Tibial artery (tissue), 4 donors: ENCODE measurements at places on chromosomes 5 and 9.

- peaks cover 5% of the 10 kb centered on the region for H3K4me1 ChIP-seq
- no peaks in the 10 kb centered on the region for H3K36me3 ChIP-seq
- no peak overlapping the region for H3K27ac ChIP-seq
- H3K27me3 ChIP-seq, result no peaks in the 10 kb centered on the region
- peak overlapping the region; percentile 32 for H3K4me3 ChIP-seq
- peak; percentile 37 for DNase-seq
Measured at GRCh38 chr9:8733131-8733954, 933.8 kb upstream of the DMAC1 start.

DNA sequence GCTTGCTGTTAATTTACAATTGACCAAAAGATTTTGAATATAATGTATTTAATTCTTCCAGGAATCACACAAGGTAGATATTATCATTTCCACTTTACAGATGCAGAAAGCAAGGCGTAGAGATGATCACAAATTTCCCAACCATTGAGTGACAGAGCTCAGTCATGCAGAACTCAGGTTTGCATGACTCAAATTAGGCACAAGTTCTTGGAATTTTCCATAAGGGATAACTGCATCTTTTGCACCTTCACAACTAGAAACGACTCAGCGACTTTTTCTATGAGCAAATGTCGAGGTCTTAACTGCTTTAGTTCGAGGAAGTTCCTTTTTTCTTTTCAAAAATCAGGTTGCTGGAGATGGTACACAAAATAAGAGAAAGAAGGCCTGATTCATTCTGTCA lies 265.5 kb upstream of the PAPPA start:
- H3K4me1 ChIP-seq, result no peaks in the 10 kb centered on the region
- H3K27me3 ChIP-seq, result no peaks in the 10 kb centered on the region
- DNase-seq, result no peak

DNA sequence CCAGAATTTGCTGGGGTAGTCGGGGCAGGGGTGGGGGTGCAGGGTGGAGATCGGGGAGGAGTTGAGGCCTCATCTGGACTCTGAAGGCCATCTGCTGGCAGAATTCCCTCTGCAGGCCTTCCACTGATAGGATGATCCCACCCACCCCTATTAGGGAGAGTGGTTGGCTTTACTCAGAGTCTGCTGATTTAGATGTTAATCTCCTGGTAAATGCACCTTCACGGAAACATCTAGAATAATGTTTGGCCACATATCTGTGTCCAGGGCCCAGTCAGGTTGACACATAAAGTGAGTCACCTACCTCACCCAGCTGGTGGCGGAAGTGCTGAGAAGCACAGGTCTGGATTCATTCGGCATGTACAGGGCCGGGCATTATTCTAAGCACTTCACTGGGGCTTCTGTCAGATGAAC lies 50.0 kb downstream of the DAPK1 start:
- no peak for DNase-seq
- H3K4me1 ChIP-seq, result no peaks in the 10 kb centered on the region
- H3K27ac ChIP-seq, result no peak overlapping the region
- no peaks in the 10 kb centered on the region for H3K27me3 ChIP-seq

DNA sequence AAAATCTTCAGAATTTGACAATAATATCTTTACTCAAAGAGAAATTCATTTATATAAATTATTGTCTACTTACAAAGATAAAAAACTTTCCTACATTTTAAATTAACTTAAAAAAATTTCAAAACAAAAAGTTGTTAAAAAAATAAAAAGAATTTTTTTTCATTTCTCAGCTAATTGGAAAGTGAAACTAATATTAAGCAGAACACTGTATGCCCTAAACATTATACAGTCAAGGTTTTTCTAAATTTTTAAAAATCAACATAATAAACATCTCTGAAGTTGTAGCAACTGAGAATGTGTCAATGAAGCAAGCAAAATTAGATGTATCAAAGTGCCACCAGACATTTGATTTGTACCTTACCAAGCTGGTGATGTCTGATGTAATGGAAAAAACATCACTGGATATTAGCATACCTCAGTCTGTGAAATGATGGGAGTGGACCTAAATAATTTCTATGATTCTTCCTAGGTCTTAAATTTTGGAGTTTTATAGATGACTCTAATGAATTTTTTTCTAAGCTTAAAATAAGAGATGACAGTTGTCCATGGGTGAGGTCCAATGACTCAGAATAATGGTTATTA lies 290.1 kb downstream of the ADAMTS6 start:
- no peaks in the 10 kb centered on the region for H3K36me3 ChIP-seq
- H3K4me1 ChIP-seq, result no peaks in the 10 kb centered on the region
- no peak overlapping the region for H3K4me3 ChIP-seq
- no peak for DNase-seq

- no peak overlapping the region for H3K27ac ChIP-seq
- H3K27me3 ChIP-seq, result no peaks in the 10 kb centered on the region
- no peak for DNase-seq
- peaks cover 8% of the 10 kb centered on the region for H3K36me3 ChIP-seq
- H3K4me1 ChIP-seq, result no peaks in the 10 kb centered on the region
- H3K4me3 ChIP-seq, result no peak overlapping the region
Measured at GRCh38 chr5:141409598-141410306, 1.9 kb downstream of the PCDHGB6 start.

GRCh38 chr5:169838688-169839087 lies 141.6 kb downstream of the INSYN2B start:
- H3K4me1 ChIP-seq, result no peaks in the 10 kb centered on the region
- no peaks in the 10 kb centered on the region for H3K36me3 ChIP-seq
- no peak for DNase-seq
- no peak overlapping the region for H3K4me3 ChIP-seq
- H3K27me3 ChIP-seq, result no peaks in the 10 kb centered on the region
- no peak overlapping the region for H3K27ac ChIP-seq

- no peak for DNase-seq
- no peaks in the 10 kb centered on the region for H3K4me1 ChIP-seq
- no peaks in the 10 kb centered on the region for H3K36me3 ChIP-seq
- H3K4me3 ChIP-seq, result no peak overlapping the region
- no peaks in the 10 kb centered on the region for H3K27me3 ChIP-seq
- no peak overlapping the region for H3K27ac ChIP-seq
Measured at GRCh38 chr5:173490681-173491080, 125.8 kb downstream of the BOD1 start.

DNA sequence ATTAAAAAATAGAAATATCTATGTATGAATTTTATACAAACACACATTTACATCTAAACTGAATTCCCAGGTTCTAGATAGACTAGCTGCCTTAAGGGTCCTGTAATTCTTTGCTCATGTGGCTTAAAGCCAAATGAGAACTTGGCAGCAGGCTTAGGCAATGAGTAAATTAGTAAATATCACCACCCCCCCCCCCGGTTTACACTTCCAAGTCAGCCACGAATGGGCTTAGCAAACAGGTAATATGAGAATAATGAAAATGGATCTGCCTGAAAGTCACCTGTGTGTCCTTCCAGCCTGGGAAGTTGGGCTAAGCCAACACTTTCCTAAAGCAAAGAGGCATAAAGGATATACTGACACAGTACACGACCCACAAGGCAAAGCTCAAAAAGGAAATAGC lies 108.6 kb downstream of the KLHL3 start:
- no peak for DNase-seq
- no peak overlapping the region for H3K4me3 ChIP-seq
- H3K36me3 ChIP-seq, result no peaks in the 10 kb centered on the region
- no peak overlapping the region for H3K27ac ChIP-seq
- no peaks in the 10 kb centered on the region for H3K4me1 ChIP-seq

DNA sequence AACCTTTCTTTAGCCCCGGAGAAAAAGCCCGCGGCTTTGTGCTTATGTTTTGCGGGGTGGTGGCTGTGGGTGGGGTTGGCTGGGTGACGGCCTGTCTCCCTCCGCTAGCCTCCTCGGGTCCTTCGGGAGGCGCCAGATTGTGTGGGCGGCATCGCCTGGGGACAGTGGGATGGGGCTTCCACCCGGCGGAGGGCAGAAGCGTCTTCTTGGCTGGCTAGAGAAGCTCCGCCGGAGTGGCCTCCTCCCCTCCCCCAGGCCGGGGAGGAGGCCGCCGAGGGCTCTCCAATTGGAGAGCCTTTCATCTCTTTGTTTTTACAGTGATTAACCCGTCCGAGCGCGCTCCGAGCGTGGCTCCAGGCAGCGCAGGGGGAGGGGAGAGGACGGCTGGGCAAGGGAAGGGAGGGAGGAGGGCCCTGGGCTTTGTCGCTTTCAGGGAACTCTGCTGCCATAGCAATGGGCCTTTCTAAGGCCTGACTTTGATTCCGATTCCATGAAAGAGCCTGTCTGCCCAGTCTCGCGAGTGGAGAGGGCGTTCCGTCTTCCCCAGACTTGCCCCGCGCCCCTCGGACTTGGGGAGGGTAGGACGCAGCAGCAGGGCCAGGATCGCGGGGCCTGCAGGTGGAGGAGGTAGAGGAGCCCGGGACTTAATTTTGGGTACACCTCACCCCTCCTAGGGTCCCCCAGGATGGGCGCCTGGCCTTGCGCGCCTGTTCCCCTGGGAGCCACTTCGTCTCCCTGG lies 36.7 kb upstream of the TIFAB start:
- no peaks in the 10 kb centered on the region for H3K36me3 ChIP-seq
- H3K4me1 ChIP-seq, result peaks cover 13% of the 10 kb centered on the region
- peak overlapping the region; percentile 38 for H3K4me3 ChIP-seq
- DNase-seq, result peak; percentile 66
- H3K27me3 ChIP-seq, result no peaks in the 10 kb centered on the region

DNA sequence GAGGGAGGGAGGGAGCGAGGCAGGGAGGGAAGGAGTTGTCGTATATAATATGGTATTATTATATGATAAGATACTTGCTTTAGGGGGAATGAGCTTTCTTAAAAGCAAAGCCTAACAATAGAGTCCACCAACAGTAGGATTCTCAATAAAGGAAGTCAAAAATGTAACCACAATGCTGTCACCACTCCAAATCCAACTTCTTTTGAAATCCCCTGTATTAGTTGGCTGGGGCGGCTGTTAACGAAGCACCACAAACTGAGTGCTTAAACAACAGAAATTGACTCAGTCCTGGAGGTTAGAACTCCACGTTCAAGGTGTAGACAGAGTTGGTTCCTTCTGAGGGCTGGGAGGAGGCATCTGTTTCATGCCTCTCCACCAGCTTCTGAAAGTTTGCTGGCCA lies 23.1 kb downstream of the GAS1 start:
- no peak overlapping the region for H3K4me3 ChIP-seq
- no peak overlapping the region for H3K27ac ChIP-seq
- H3K36me3 ChIP-seq, result no peaks in the 10 kb centered on the region
- H3K27me3 ChIP-seq, result no peaks in the 10 kb centered on the region
- H3K4me1 ChIP-seq, result no peaks in the 10 kb centered on the region

DNA sequence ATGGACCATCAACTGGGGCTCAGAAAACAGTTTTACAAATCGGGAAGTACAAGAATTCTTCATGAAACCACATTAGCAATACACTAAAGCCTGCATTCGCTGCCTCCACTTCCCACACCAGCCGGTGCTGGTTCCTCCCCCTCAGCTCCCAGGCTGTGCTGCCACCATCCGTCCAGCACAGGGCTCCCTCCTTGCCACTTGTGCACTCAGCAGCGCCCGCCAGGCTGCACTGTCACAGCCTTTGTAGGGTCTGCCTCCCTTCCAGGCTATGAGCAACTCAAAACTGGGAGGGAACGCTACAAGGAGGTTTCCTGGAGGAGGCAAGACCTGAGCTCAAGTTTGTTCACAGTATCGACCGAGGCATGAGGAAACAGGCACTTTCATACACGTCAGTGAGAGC lies 7.7 kb downstream of the MAPK9 start:
- H3K4me1 ChIP-seq, result no peaks in the 10 kb centered on the region
- no peak overlapping the region for H3K4me3 ChIP-seq
- no peak for DNase-seq
